ENCODE measurements at places on chromosomes 2 and 18.

GRCh38 chr2:218405746-218406208 lies 6.1 kb downstream of the CTDSP1 start:
- DNase-seq: no peak

- DNase-seq: no peak
Measured at GRCh38 chr2:234374150-234374508, 122.8 kb downstream of the ARL4C start.

- no peak for DNase-seq
Measured at GRCh38 chr2:144520756-144521487, 1.0 kb upstream of the ZEB2 start.

- no peak for DNase-seq
Measured at GRCh38 chr2:23953625-23954024, 13.4 kb downstream of the UBXN2A start.

DNA sequence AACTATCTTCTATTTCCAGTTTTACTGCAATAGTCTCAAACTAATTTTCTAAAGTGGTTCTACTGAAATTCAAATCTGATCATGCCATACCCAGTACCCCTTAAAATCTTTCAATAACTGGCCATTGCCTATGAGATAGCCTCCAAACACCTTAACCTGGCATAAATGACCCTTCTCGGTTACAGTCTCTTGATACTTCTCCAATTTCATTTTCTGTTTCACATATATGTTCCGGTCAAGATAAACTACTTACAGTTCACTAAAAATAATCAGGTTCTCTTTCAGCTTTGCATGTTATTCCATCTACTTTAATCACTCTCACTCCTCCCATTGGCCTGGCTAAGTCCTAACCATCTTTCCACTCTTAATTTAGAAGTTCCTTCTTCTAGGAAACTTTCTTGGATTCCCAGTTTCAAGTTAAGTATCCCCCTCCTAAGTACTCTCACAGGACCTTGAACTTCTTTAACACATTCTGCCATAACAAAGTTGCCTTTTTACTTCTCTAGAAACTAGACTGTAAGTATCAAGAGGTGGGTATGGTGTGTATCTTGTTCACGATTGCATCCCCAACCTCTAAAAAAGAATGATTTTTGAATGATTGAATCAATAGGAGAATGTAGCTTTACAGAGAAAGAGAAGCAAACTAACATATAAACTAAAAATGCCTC lies 110.2 kb upstream of the RBBP8 start:
- no peak for DNase-seq

DNA sequence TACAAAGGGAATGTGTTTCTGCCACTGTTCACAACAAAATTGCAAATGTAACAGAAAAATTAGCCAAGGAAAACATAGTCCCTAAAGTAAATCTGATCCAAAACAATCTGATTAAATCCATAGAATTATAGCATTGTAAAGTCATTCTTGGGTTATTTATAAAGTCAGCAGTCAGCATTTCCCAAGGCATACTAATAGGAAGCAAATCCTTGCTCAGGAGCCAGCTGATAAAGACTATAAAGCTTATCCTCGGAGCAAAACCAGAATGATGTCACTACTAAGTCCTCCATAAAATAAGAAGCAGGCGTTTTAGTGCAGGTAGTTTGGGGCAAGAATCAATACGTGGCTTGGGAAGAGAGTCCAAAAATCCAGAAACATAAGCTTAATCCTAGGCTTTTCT lies 67.3 kb upstream of the CSRNP3 start:
- no peak for DNase-seq

- no peak for DNase-seq
Measured at GRCh38 chr2:152466980-152467676, 132.2 kb downstream of the FMNL2 start.

GRCh38 chr2:111024496-111024895 lies 96.2 kb upstream of the BCL2L11 start:
- DNase-seq: no peak

- no peak for DNase-seq
Measured at GRCh38 chr2:241869087-241869961, at the start of gene RTP5. Gene RTP5, plus strand, starts transcription at chr2:241869729. Its CDS starts 28 bp downstream, at chr2:241869757.

DNA sequence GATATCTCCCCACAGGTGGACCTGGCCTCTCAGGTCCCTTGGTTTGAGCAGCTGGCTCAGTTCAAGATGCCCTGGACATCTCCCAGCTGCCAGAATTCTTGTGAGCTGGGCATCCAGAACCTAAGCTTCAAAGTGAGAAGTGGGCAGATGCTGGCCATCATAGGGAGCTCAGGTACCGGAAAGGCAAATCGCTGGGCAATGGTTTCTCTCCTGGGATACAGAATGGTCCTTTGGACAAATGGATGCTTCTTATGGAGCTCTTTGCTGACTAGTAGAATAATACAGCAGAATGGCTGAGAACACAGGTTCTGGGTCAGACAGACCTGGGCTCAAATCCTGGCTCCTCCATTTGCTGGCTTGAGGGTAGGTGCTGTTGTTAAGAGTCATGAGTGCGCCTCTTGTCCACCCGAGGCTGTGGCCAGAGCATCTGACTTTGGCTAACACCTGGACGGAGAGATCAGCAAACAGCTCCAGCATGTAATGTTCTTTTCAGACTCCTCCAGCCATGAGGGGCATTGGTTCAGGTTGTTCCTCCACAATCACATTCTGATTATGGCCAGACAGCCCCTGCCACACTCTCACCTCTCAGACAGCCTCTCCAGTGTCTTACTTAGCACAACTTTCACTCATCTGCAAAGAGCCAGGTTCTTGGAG lies 7.5 kb downstream of the ABCG8 start:
- DNase-seq: no peak

DNA sequence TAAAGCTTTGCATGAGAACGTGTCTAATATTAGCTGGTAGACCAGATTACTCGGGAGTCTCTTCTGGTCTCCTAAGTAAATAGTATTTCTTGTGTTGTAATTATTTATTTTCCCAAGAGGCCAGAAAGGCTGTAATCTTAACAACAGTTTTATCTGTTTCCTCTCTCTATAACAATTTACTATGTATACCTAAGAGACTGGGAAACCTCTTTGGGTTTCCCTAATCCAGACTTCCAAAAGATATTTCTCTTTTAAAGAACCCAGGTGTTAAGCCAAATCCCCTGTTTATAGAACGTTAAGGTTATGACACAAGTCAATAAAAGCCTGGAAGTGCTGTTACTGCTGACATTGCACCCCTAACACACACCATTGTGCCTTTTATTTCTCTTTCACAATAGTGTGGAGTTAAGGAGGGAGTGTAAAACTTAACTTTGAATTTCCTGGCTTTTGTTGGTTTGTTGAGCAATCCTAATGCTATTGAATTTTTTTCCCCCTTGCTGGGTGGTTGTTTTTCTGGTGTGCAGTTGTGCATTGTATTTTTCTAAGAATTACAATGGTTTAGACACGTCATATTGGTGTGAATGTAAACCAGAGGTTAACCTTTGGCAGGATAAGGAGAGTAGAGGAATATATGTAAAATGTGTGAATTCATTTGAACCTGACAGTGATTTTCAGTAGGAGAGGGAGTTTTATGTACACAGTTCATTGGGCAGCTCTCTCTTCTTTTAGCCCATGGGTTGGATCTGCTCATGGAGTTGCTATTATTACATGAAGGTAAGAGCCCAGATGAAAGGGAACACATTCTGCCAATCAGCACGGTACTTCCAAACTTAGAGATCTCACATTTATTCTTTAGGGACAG lies 192.8 kb downstream of the MTX2 start:
- no peak for DNase-seq

DNA sequence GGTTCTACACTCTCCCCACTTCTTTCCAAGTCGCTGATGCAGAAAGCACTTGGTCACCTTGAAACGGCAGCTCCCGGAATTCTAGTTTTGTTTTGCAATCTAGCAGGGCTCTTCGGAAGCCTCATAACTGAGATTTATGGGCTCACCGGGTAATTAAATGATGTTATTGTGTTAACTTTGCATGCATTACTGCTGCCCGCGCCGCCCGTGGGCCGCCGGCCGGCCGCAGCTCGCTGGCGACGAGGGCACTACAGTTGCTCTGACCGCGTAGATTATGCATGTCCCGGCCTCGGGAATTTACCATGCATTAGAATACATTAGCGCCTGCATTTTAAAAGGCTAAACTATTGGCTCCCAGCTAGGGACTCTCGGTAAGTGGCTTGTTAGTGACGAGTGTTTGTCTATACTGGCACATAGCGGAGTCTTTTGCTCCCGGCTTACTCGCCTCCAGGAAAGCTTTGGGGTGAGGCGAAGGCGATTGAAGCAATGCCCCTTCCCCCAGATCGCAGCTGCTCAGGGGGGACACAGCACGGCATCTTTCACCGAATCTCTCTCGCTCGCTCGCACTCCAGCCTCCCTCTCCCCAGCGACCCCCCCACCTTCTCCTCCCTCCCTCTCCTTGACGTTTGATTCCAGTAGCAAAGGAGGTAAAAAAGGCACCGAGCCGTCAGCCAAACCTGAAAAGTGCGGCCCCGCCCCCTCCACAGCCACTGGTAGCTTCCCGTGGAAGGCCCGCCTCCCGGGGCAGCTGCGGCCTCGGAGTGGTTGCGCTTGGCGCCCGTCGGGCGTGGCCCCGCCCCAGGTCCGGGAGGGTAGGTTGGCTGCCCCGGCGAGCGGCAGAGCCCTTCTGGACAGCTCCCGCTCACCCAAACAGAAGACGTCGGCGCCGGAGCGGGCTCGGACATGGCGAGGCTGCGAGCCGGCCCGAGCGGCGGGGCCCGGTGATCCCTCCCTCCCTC lies at the start of gene ONECUT2:
Gene ONECUT2 (plus strand): TSS at position 839 of the 959 bp plus-strand sequence. CDS start 343 bp downstream, outside the sequence.
- peak; percentile 72 for DNase-seq

GRCh38 chr2:128782411-128783192 lies 463.9 kb upstream of the HS6ST1 start:
- DNase-seq: no peak
